ENCODE measurements at places on chromosomes 5 and 9.

- no peak for DNase-seq
Measured at GRCh38 chr9:89455356-89455824, 42.5 kb downstream of the SEMA4D start.

DNA sequence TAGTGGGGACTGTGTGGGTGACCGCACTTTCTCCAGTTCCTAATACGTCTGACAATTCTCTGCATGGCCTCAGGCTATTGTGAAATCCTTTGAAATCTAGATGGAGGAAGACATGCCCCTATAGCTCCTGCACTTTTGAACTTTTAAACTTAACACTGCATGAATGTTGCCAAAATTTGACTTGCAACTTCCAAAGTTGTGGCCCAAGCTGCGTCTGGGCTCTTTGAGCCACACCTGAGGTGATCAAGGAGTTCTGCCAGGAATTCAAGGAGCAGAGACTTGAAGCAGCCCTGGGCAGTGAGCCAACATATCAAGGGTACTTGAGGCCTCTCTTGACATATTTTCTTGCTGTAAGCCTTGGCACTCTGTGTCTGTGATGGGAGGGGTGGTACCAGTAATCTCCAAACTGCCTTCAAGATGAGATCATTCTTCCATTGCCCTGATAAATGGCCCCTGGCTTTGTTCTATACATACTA lies 1336.1 kb upstream of the CDH9 start:
- no peak for DNase-seq

DNA sequence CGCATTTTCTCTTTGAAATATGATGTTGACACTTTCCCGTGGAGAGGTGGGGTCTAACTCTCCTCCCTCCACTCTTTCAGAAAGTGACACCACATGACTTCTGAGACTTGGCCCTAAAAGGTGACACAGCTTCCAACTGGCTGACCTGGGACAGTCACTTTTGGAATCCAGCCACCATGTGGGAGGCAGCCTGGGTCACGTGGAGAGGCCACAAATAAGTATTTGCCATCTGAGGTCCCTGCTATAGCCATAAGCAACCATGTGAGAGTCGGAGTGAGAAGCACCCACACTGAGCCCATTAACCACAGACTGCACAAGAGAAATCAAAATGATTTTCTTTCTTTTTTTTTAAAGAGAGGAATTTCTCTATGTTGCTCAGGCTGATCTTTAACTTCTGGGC lies 4.1 kb upstream of the PHYKPL start:
- DNase-seq, result no peak

DNA sequence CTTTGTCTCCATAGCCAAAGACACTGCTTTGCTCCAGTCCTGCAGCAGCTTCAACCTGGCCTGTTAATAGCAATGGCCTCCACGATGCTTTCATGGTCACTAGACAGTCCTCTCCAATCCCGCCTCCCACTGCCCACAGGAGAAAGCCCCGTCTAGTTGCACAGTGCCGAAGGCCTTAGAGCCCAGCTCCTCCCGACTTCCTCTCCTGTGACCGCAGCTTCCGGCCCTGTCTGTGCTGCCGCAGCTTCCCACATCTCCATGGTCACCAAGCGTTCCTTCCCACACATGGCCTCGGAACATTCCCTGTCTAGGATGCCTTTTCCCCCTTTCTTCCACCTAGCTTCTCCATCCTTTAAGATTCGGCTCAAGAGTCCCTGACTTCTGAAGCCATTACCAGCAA lies 23.4 kb downstream of the PCA3 start:
- DNase-seq, result no peak

GRCh38 chr9:137421838-137422603 lies 941 bp downstream of the EXD3 start:
- DNase-seq, result no peak

DNA sequence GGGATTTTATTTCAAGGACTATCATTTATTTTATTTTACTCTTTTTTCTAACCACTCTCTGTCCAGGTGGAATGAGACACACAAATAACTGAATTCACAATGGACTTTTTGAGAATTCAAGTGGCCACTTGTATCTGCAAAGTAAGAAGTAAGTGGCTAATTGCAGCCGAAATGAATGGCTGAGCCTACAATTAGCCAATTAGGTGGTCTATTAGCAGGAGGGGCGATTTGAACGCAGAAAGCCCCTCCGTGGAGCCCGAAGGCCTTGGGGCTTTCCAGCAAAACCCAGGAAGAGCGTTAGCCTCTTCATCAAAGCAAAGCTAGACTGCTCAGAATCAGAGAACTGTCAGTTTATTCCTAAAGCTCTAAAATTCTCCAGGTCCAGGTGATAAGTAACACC lies 176.9 kb downstream of the EBF1 start:
- DNase-seq, result no peak

DNA sequence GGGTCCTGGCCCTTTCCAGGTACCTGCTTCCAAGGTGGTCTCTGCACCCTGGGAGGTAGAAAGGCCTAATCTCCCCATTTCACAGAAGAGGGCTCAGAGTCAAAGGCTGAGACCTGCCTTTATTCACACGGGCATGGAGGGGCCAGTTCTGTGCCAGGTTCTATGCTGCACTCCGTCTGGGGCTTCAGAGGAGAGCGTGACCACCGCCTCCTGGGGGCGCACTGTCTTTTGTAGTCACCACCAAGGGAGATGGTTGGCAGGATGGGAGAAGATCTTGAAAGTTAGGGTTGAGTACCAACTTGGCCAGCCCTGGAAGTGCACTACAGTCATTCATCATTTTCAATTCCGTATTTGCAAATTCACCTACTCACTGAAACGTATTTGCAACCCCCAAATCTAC lies 23.7 kb upstream of the PRDM12 start:
- DNase-seq, result no peak

GRCh38 chr5:98458726-98459125 lies 314.7 kb upstream of the RGMB start:
- DNase-seq, result no peak

DNA sequence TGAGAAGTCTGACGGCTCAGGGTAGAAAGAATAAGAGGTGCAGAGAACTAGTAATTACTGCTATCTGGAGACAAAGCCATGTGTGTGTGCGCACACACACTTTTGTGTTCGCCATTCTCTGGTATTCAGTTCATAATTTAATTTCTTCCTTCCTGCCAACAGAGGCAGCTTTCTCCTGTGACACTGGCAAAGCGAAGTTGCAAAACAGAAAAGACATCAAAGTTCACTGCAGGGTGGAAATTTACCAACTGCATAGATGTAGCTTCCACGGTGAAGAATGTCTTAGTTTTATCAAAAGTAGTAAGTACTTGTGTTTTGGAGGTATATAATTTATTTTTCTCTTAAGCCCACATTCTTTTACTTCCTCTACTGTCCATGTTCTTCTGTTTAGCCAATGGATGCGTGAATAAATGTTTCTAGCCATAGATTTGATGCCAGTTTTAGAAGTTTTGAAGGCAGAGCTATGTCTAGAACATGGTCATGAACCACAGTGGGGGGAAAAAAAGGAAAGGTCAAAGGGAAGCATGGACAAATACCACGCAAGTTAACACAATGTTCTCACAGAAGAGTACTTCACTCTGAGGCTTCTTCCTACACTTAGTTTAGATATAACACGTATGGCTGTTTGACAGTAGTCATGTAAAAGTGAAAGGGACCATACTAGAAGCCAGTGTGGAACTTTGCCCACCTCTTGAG lies 536.5 kb upstream of the GRIA1 start:
- no peak for DNase-seq

DNA sequence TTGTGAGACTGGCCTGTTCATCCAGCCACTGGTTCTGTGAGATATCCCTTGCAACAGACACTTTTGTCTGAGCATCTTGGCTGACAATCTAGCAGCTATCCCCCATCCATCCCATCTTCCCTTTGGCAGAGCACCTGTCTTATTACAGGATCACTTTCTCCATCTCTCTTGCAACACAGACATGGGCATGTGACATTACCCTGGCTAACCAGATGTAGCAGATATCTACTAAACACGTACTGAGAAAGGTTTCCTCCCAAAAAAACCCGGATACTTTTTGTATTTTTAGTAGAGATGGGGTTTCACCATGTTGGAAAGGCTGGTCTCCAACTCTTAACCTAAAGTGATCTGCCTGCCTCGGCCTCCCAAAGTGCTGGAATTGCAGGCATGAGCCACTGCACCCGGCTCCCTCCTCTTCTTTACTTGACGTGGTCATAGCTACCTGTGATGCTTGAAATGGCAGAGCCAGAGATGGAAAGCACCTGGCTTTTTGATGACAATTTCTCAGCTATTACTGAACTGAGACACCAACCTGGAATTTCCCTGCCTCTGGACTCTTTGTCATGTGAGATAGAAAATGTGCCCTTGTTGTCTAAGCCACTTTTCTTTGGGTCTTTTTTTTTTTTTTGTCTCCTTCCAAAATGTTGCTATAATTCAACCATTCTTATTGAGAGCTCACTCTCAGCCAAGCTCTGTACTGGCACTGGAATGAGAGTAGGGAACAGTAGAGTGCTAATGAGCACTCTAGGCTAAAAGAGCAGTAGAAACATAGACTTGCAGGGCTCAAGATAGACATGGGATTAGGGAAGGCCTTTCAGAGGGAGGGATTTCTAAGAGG lies 32.6 kb downstream of the FNBP1 start:
- no peak for DNase-seq

DNA sequence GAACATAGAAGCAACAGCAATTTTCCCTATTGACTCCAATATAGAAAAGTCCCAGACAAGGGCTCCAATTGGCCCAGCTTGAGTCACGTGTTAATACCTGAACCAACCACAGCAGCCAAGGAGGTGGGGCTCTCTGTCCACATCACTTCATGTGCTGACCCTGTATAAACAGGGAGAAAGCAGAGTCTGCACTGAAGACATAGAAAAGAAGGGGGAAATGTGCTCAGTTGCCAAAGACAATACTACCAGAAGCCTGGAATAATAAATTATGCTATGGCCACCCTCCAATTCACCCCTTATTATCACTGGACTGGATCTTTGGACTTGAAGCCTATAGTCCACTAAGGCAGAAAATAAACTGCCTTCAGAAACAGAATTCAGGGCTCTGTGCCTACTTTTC lies 275.4 kb downstream of the EPB41L4A start:
- DNase-seq, result no peak

DNA sequence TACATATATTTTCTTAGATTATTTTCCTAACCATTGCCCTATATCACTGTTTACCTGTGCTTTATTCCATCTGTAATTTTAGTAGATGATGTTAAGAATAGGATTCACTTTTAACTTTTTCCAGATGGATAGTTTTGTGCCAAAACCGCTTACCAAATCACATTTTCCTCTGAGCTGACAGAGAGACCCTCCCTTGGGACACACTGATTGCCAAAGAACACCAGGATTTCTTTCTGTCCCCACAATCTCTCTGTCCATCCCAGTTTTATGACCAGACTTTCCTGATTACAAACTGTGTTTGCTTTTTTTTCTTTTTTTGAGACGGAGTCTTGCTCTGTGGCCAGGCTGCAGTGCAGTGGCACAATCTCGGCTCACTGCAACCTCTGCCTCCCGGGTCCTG lies 81.3 kb upstream of the SPATA31C2 start:
- no peak for DNase-seq

- no peak for DNase-seq
Measured at GRCh38 chr9:38249587-38250210, 142.8 kb upstream of the ALDH1B1 start.

GRCh38 chr9:12224449-12224848 lies 468.7 kb upstream of the TYRP1 start:
- DNase-seq, result no peak

DNA sequence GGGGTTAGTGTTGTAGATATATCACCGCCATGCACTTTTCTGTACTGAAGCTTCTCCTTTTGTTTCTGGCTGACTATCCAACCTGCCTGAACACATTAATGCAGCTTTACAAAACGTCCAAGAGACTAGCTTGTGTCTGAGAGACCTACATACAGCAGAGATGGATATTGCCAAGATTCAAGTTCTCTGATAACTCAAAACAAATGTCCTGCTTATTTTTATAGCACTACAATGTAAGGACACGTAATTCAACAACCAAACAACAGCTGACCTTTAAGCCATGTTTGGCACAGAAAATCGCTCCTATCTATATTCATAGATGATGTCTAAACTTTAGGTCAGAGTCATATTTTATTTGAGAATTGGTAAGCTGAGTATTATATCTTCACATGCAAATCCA lies 76.2 kb upstream of the NTRK2 start:
- DNase-seq, result no peak

GRCh38 chr9:70594386-70594944 lies 180.0 kb upstream of the KLF9 start:
- no peak for DNase-seq

DNA sequence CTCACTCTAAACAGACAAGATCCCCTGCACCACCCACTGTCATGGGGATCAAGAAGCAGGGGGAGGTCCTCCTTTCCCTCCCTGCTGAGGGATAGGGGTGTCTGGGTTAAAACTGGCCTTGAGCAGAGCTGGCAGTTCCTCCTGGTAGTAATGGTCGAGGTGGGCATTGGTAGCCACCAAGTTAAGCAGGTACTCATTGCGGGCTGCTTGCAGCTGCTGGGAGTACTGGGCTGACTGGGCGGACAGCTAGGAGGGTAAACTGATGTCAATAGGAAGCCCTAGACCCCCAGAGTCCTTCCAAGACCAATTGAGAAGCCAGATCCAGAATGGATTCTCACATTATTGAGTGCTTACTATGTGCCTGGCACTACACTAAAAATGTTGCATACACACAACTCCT lies 3.4 kb downstream of the FCHSD1 start:
- no peak for DNase-seq

DNA sequence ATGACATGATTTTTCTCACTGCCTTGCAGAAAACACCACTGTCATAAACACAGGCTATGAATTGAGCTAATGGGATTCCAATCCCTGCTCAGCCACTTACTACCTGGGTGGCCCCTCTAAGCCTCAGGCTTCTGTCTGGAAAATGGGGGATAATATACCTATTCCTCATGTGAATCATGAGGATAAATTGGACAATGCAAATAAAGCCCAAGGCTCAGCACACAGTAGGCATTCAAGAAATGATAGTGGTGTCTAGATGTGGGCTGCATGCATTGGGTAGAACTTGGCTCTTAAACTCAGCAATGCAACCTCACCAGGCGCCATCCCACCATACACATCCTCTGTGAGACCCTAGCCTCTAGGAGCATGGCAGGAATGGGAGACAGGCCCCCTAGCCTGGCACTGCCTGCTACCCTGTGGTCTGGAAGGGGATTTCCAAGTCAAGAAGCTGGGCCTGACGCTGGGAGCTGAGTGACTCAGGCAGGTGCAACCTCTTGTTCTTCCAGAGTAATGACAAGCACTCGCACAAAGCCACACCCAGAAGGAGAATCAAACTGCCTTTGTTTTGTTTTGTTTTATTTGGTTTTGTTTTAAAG lies 2.3 kb upstream of the TNIP1 start:
- DNase-seq, result no peak

GRCh38 chr5:30401479-30402058 lies 791.9 kb upstream of the CDH6 start:
- DNase-seq, result no peak
